ENCODE measurements at places on chromosomes 11 and 22.
A peak's percentile ranks its signal among the peaks of the same experiment; 100 is the strongest.

DNA sequence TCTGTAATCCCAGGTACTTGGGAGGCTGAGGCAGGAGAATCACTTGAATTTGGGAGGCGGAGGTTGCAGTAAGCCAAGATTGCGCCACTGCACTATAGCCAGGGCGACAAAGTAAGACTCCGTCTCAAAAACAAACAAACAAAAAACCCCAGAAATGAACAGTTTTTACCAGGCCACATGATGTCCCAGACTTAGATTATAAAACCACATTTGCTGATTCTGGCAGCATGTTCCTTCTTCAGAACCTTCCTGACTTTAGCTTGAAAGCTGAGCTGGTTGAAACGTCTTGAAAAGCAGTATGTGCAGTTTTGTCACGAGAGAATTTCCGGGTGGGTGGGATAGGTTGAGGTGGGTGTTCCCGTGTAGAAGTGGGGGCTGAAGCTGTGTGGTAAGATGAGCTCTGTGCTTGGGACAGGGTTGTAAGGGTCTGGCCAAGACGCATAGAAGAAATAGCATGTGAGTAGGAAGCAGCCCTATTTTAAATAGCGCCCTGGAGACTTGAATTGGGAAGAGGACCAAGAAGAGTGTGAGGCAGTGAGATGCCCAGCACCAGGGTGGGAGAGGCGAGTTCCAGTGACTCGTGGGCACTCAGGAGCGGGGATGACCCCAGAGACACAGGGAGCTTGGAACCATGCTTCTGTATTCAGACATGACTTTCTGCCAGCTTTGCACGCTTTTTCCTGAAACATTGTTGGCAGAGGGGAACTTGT is 7.6 kb downstream of the AP2A2 start:
- no peak for DNase-seq

DNA sequence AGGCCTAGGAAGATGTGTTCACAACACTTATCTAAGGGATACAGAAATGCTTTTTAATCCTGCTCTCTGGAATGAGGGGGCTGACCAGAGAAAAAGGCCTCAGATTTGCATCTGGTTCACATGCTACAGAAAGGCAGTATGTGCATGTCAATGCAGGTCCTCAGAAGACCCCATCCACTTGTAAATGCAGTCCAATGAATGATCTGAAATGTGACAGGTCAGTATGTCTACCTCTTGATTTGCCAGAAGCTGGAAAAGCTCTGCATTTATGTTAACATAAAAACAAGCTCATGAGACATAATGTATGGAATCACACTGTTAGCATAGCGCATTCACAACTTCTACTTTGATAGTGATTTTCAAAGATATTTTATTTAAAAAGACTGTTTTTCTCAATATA is 367.4 kb upstream of the CHORDC1 start:
- DNase-seq, result no peak

DNA sequence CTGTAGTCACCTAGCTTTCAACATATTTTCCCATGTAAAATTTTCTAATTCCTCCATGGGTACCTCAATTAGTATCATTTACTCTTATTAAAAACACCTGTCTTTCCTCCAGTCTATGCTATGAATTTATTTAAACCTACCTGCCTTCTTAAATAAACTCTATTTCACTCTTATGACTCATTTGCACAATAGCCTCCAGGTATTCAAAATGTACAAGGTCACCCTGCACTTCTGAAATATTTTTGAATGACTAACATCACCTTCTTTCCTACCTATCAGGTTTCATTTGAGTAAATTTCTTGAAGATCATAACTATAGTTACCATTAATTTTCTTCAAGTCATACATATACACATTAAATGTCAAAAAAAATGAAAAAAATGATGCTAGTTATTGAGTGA is 939.7 kb downstream of the DLG2 start:
- no peak for DNase-seq

DNA sequence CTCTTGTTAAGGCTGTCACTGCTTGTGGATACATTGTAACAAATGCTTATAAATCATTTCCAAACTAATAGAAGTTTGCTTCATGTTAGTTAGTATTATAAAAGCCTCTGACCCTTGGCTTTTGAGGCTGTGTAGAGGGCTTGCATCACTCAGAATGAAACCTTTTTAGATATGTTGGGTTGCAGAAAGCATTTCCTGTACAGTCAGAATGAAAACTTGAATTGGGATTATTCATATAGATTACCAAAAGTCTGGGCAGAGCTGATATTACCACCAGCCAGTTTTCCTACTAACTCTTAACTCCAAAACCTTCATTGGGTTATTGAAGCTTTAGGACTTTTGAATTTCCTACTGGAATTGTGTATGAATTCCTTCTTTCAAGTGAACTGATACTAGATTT is 12.0 kb downstream of the KMT2A start:
- peak; percentile 28 for DNase-seq

DNA sequence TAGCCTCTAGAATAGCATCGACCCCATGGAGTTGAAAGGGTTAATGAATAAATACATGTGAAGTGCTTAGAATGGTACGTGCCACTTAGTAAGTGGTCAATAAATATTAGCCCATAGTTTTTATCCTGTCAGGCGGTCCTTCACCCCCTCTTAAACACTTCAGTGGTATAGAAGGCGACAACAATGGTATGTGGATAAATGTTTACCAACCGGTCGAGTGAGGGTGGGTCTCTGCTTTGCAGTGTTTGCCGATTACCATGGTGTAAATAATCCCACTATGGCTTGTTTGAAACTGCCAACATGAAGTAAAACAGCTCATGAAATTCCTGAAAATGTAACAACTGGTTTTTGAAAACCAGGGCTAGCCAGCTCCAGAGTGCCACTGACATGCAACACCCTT is 541.2 kb downstream of the BUD13 start:
- no peak for DNase-seq

- no peak for DNase-seq
Measured at GRCh38 chr22:50713571-50714056, 24.4 kb upstream of the ACR start.

DNA sequence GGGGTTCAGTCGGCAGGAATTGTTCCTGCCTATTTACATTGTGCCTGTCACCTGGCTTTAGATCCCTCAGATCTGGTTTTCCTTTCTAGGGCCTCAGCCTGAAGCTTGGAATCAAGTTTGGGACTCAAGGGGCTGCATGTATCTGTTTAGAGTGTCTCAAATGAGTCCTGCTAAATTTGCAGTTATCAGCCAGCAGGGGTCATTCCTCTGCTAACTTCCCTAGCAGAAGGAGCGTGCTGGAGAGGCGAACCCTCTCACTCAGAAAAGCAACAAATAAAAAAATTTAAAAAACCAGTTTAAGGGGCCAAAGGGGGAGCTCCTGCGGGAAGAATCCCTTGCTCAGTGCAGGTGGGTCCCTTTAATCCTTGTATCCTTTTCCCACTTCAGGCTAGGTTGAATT is 1220.2 kb downstream of the JRKL start:
- DNase-seq, result no peak

GRCh38 chr22:29979777-29980321 is 96.9 kb downstream of the MTMR3 start:
- DNase-seq, result no peak

DNA sequence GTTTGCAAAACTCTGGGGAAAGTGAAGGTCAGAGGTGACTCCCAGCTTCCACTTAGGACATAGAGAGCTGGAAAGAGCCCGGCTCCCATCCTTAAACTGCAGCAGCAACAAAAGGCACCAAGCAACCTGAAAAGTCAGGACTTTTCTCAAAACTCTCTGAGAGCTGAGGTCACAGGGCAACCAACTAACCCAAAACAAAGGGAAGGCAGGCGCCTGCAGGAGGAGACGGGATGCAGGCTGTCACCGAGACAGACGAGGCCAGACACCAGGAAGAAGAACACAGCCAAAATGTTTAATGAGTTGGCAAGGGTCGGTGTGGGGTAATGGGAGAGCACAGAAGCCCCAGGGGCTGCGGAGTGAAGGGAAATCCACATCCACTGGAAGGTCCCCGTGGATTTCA is 19.9 kb downstream of the ASCL2 start:
- DNase-seq, result no peak

GRCh38 chr22:40995821-40996220 is 44.6 kb downstream of the RBX1 start:
- no peak for DNase-seq

DNA sequence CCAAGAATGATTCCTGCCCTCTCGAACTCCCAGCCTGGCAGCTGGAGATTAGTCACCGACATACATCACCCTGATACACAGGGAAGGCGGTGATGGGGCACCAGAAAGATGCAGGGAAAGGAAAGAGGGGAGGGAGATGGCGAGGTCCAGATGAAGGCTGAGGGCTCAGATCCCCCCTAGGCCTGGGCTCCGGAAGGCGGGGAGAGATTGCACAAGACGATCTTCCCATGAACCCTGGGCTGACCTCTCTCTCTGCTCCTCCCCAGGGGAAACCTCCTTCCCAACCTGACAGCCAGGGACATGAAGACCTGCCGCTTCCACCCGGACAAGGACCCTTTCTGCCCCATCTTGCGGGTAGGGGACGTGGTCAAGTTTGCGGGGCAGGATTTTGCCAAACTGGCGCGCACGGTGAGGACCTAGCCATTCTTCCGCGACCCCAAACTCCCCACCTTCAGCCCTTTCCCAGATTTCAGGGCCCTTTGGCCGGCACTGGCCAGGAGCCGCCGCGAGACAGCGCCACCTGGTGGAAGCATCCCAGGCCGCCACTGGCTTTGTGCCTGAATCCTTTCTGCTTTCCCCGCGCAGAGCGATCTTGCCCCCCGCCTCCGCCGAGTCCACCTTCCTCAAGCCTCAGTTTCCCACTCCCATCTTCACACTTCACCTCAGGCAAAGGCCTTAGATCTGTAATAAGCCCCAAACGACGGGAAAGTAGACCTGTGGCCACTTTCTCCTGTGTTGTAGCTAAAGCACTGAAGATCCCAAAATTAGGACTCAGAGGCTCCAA is 11.5 kb downstream of the P2RX3 start:
- DNase-seq, result peak; percentile 33

DNA sequence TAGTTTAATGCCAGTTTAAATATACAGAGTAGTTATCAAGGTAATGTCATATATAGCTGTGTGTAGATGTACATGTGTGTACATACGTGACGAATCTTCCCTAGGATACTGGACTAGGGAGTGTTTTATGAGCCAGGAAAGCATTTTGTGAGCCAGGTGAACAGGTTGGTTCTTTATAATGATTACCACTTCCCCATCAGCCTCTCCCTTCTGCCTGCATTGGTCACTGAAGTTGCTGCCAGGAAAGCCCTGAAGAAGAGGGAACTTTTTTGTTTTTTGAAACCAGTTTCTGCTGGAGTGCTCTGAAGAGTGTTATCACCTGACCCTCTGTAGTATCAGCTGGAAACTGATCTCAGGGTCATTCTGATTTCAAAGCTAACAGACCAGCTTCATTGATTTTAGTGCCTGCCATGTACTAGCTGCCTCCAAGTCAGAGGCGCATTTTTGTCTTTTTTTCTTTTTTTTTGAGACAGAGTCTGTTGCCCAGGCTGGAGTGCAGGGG is 14.2 kb upstream of the ST14 start:
- DNase-seq, result no peak

- DNase-seq, result peak; percentile 48
Measured at GRCh38 chr22:27857443-27857842, 55.9 kb upstream of the MN1 start.

GRCh38 chr11:2989006-2989405 is 3.1 kb downstream of the NAP1L4 start:
- no peak for DNase-seq

- DNase-seq, result peak; percentile 47
Measured at GRCh38 chr11:111063726-111064517, 181.6 kb upstream of the POU2AF2 start.

DNA sequence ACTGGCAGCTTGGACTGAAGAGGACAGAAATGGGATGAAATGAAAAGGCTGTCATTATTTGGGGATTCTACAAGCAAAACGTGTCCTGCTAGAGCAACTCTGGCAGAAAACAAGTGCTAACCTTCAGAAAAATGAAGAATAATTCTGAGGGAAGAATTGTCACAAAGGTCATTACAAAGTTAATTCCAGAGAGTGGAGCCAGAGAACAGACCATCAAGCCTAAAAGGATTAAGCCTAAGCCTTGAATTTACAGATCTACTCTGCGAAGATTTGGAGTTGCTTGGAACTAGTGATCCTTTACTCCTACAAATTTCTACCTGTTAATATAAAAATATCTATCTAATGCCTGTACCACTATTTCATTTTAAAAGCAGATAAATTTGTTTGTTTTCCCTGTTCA is 1077.3 kb upstream of the CNTN5 start:
- no peak for DNase-seq

DNA sequence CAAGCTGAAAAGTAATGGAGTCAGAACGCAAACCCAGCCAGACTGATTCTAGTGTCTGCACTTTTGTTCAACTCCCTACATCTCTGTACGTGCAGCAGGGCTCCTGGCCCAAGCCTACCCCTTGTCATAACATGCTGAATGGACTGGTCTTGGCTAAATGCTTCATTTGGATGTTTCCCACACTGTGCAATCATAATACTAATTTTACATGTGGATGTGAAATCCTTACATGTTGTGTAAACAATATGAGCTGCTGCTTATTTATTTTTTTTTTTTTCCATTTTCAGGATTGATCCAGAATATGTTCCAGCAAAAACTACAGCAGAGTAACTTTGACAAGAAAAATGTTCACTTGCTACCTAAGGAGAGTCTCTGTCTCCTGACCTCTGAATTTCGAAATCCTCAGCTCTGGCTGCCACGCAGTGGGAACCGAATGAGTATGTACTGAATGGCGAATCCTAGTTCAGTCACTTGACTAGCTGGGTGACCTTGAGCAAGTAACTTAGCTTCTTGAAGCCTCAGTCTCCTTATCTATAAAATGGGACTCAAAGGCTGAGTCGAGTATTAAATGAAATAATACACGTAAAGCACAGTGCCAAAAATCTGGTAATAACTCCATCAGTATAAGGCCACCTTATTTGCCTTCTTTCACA is 133.4 kb downstream of the EHF start:
- peak; percentile 65 for DNase-seq

- DNase-seq, result no peak
Measured at GRCh38 chr11:57439786-57440185, 12.9 kb upstream of the SLC43A3 start.

- DNase-seq, result no peak
Measured at GRCh38 chr11:107018219-107018901, at the start of gene GUCY1A2. TSS of gene GUCY1A2 (minus strand) at chr11:107018476. CDS start at chr11:107018055, 421 bp downstream.

DNA sequence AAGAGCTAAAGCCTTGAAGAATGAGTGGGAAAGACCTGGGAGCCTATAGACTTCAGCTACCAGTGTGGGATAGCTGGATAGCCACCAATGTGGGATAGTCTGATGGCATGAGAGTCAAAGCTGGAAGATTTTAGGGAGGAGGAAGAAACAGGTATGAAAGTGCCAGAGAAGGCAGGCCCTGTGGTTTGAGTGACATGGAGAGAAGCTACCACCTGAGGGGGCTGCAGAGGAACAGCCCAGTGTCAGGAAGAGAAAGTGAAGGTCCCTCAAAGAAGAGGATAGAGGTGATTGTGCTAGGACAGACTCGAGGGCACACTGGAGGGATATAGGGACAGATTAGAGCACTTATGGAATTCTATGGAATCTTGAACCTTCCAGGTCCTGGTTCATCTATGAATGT is 23.1 kb upstream of the PAX6 start:
- no peak for DNase-seq

- DNase-seq, result no peak
Measured at GRCh38 chr11:35274909-35275785, 136.2 kb downstream of the CD44 start.

Measured in fibroblast of mammary gland (primary cell).